ENCODE measurements at places on chromosomes 1 and 21.

GRCh38 chr1:245715291-245715701 lies 560.5 kb downstream of the KIF26B start:
- no peak for DNase-seq

GRCh38 chr1:21939650-21940374 lies 2.7 kb upstream of the HSPG2 start:
- DNase-seq: no peak

GRCh38 chr1:75423616-75424015 lies 187.3 kb downstream of the SLC44A5 start:
- no peak for DNase-seq

DNA sequence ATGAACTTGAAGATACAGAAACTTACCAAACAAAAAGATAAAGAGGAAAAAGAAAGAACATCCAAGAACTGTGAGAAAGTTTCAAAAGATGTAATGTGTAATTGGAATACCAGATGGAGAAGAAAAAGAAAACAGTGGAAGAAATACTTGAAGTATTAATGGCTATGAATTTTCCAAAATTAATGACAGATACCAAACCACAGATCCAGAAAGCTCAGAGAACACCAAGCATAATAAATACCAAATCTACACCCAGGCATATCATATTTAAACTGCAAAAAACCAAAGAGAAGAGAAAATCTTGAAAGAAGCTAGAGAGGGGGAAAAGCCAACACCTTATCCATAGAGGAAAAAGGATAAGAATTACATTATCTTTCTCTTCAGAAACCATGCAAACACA lies 136.4 kb downstream of the CLIC6 start:
- DNase-seq: no peak

DNA sequence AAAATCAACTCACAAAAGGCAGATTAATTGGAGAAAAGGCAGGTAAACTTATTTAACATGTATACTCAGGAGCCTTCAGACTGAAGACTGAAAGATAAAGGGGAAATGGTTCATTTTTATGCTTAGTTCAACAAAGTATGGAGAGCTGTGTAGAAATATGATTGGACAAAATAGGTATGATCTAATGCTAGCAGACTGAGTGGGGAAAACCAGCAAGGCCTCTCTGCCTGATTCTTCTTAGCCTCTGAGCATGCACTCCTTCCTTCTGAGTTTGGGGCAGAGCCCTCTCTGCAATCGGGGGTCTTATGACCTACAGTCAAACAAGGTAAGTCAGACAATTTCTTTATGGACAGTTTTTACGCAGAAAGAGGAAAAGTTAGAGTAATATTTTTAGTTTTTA lies 38.8 kb upstream of the SUCO start:
- no peak for DNase-seq

DNA sequence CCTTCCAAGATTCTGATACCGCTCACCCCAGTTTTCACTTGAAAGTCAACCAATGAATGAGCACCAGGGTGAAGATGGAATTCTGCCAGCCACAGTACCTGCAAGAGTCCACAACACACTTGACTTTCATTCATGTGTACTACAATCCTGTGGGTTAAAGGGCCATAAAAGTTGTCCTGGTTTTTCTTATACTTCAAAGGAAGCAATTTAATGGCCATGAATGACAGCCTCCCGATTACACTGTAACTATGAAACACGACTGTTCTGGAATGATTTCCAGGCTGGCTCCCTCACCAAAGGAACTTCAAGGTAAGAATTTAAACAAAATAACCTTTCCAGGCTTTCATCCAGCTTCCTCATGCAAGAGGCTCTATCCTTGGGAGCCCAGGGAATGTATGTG lies 502.8 kb downstream of the SMYD3 start:
- no peak for DNase-seq

DNA sequence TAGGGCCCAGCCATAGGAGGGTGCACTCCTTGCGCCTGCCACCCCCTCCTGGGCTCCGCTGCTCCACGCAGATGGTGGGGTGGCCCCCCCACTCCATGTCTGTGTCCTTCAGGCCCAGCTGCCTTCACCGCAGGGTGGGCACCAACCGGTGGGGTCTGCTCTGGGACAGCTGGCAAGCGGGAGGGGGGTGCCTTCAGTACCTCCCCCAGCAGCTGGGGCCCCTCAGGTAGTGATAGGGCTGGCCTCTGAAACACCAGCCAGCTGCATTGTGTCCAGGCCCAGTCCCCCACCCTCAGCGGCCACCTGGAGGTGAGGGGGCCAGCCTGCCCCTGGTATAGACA lies 360 bp downstream of the GJC2 start:
- DNase-seq: no peak

DNA sequence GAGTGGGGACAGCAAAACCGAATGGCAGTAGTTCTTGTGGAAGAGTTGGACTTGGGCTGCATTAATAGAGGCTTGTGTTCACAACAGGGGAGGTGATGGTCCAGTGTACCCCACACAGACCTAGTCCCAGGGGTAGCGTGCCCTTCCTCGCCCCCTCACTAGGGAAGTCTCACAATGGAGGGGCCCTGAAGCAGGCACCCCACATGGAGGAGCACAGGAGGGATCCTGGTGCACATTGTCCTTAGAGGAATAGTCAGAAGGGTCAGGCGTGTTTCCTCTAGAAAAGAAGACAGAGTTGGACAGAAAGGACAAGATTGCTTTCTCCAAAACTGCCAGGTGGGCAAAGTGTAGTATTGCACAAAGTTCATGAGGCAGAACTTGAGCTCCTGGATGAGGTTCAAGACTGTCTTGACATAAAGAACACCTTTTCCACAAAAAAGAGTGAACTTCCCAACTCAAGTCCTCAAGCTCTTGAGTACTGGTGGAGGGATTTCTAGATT lies 23.3 kb downstream of the ETNK2 start:
- DNase-seq: no peak

- no peak for DNase-seq
Measured at GRCh38 chr1:31521761-31522555, 54.4 kb upstream of the TINAGL1 start.

DNA sequence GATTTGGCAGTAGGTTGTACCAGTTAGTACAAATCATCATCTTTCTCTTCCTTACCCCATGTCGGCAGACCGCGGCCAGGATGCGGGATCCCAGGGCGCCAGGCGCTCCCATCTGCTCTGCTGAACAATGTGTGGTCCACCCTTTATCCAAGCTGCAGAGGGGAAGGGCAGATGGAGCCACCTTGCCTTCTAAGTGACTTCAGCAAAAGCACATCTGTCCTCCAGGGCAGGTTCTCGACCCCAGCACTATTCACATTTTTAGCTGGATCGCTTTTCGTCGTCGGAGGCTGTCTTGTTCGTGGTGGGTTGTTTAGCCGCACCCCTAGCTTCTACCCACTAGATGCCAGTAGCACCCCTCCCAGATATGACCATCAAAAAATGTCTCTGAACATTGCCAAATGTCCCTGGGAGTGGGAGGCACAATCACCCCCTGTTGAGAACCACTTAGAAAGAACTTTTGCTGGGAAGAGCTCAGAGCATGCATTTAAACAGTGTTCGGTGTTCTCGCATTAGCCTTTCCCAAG lies 58.1 kb upstream of the SIM2 start:
- no peak for DNase-seq

DNA sequence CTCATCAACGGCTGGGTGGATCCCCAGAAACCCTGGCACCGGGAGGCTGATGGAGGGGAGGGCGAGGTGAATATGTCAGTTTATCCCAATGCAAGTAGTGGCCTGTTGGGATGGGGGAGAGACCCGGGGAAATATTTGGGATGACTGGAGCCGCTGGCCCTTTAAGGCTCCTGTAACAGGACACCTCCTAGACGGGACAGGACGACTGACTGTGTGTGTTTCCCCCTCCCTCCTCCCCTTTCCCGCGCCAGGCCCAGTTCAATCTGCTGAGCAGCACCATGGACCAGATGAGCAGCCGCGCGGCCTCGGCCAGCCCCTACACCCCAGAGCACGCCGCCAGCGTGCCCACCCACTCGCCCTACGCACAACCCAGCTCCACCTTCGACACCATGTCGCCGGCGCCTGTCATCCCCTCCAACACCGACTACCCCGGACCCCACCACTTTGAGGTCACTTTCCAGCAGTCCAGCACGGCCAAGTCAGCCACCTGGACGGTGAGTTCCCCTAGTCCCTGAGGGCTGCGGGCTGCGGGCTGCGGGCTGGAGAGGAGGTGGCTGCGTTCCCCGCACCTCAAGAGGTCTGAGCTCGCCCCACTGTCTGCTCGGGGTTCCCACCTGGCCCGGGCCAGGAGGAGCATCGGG lies 44.8 kb upstream of the CCDC27 start:
- DNase-seq: no peak
